ENCODE measurements at places on chromosomes 7 and 10.

DNA sequence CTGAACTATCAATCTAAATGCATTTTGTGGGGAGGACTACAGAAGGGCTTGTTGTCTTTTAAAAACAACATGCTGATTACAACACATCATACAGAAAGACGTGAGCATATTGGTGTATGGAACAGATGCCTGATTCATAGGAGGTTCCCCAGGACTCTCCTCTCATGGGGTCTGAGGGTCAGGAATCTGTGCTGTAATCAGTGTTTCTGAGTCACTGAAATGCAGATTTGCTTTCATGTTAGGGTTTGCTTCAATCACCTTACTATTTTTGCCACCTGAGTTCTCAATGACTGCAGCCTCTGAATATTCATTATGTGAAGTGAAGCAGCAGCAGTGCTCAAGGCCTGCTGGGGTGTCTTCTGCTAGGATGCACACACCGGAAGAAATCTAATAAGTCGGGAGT, 550 bp upstream of the ANK3 start:
- DNase-seq, result no peak

- DNase-seq, result no peak
Observed at GRCh38 chr10:43980715-43981114, 332.0 kb upstream of the ZNF32 start.

- DNase-seq, result no peak
Observed at GRCh38 chr7:100675105-100675451, 1.5 kb downstream of the GNB2 start.

- DNase-seq, result no peak
Observed at GRCh38 chr7:23106057-23106822, 655 bp downstream of the KLHL7 start.

GRCh38 chr10:65861249-65861648, 1064.6 kb upstream of the LRRTM3 start:
- DNase-seq, result no peak

- DNase-seq, result peak; percentile 35
Observed at GRCh38 chr7:90594751-90595317, 1.3 kb upstream of the CDK14 start.

DNA sequence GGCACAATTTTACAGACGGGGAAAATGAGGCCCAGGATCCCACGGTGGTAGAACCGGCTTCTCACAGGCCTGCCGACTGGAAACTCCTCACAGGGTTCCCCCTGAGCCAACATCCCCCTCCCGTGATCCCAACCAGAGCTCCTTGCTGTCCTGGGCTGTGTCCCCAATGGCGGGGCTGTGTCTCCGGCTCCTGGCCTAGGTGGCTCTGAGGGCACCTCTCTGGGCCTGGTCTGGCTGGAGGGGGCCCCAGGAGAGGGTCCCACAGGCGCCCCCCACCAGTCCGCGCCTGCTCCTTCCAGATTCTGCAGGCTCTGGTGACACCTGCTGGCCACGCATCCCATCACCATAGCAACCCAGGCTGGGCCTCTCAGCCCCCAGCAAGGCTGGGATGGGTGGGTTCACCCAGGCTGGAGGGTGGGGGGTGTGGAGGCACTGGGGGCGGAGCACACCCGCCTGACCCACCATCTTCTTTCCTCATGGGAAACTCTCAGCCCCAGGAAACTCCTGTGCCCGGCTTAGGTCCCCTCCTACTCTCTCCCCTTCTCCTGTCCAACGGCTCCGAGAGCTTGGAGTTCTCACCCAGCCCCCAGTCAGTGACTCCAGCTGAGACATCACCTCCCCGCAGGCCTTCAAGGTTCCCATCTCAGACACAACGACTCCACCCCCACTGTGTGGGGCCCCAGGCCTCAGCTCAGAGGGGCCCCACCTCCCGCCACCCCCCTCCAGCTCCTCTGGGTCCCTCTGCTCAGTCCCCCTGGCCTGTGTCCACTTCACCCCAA, 27.1 kb upstream of the TNRC18 start:
- DNase-seq, result no peak

GRCh38 chr10:70683601-70683934, 11.3 kb downstream of the ADAMTS14 start:
- no peak for DNase-seq

DNA sequence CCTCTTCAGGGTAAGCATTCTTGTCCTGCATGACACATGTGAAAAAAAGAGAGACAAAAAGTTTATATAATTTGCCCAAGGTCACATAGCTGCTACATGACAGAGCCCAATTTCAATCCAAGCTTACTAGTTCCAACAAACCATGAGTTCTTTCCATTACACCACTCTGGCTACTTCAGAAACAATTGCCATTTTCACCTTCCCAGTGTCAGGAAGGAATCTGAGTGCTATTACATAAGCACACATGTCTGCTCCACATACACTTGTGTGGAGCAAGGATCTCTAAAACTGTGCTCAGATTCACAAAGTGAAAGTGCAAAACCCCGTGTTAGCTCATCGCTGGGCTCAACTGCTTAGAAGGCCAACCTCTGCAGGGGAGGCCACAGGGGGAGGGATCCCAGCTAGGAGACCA, 356.2 kb upstream of the NFE2L3 start:
- no peak for DNase-seq

DNA sequence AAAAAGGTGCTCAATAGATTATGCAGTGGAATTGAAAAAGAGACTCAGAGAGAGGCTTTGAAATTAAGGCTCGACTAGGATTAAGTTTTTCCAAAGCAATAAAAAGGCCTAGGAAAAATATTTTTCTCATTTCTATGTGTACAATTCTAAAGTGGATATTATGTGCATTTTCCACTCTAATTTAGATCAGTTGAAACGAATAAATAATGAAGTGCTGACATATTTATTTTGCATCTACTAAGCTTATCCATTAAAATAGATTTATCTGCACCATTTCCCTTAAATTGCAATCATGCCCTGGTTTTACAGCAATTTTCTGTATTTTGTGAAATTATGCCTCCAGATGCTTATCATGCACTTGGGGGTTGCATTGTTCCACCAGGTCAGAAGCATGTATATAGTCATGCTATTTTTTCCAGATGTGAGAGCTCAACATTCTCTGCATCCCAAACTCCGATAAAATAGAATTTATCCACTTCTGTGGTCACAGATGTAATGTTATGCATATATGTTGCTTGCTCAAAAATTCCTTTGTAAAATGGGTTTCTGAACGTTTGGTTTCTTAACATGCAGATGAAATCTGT, 18.3 kb downstream of the FIGNL1 start:
- DNase-seq, result no peak

DNA sequence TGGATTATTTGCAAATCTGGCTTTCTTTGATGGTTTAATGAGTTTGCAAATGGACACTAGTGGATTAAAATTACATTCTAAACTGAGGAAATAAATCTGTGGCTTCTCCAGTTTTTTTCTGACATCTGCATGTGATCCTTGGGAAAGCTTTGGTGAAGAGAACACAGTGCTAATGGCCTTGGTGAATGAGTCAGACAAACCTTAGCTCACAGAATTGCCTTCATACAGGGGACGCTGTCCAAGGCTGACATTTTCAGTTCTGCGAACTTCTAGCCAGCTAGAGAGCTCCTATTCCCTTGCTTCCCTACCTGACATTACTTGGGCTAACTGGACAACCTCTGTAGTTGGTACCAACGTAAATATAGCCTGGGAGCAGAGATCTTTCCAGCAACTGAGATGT, 21.2 kb downstream of the BMPER start:
- no peak for DNase-seq

GRCh38 chr10:119502209-119502608, 40.3 kb downstream of the RGS10 start:
- DNase-seq, result no peak

GRCh38 chr7:27689591-27690164, 27.0 kb upstream of the HIBADH start:
- DNase-seq, result no peak

GRCh38 chr7:93185303-93186027, 37.3 kb upstream of the SAMD9L start:
- DNase-seq, result no peak

GRCh38 chr7:47514818-47515217, 67.1 kb downstream of the TNS3 start:
- DNase-seq, result no peak

DNA sequence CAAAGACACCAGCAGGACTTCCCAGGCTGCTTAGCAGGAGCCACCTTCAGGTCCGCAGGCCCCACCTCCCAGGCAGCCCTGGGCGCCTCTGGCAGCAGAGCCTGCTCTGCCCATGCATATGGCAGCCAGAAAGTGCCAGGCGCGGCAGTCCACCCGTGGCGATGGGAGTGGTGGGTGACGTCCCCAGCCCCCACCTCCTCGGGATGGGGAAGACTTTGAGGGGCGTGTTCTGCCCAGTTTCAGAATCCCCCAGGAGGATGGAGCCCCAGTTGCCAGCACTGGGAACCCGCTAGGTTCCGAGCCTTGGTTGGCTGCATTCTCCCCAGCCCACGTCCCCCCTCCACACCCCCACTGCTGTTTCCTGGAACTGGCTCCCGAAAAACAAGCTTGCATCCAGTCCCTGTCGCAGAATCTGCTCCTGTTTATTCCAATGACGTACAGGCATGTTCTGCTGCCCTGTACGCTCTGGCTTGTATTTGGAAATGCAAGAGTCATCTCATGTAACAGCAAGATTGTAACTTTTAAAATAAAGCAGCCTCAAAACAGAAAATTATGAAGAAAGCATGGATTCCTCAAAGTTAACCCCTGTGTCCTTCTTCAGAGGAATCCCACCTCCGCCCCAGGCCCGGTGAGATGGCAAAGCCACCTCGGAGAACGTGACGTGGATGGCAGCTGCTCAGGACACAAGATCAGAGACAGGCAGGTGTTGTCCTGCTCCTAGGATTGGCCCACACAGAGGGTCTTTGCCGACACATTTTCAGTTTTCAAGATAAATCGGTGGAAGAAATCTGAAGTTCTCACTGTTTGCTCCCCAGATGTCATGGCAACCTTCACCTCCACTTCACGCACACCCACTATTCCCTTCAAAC, 87.8 kb upstream of the PPP2R2D start:
- DNase-seq, result no peak

DNA sequence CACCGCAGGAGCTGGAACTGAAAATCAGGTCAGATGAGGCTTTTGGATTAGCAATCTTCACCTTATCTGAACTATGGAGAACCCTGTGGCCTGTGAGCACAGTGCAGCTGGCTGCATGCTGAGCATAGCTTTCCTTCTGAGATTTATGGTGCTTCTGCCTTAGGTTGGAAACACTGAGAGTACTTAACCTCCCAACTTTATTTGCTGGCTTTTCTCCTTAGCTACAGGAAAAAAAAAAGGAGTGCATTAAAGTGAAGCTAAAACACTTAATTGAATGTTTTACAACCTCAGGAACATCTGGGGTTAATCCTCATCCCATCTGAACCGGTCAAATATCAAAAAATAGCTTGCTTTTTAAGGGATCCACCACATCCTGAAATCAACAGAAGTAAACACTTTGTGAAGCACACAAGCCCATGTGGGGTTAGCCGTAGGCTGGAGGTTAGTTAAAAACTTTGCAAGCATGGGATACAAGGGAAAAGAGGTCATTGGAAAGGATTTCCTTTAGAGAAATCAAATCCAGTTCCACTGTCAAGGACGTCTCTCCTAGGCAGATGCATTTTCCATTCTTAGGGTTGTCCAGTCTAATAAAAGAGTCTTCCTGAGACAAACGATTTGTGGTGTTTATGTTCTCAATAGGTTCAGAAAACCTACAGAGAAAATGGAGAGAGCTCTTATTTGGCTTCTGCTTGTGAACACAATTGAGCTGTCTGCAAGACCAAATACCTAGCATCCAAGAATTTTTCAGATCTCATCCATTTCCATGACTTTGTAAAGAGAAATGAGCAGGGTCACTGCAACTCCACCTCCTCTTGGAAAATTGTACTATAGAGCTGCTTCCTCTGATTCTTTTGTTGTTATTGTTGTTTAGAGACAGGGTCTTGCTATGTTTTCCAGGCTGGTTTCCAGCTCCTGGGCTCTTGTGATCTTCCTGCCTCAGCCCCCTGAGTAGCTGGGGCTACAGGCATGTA, 470.4 kb upstream of the IGFBP3 start:
- DNase-seq, result peak; percentile 5

- DNase-seq, result no peak
Observed at GRCh38 chr10:6504296-6504695, 75.8 kb downstream of the PRKCQ start.

GRCh38 chr7:131075406-131075805, 252.3 kb upstream of the MKLN1 start:
- DNase-seq, result no peak

DNA sequence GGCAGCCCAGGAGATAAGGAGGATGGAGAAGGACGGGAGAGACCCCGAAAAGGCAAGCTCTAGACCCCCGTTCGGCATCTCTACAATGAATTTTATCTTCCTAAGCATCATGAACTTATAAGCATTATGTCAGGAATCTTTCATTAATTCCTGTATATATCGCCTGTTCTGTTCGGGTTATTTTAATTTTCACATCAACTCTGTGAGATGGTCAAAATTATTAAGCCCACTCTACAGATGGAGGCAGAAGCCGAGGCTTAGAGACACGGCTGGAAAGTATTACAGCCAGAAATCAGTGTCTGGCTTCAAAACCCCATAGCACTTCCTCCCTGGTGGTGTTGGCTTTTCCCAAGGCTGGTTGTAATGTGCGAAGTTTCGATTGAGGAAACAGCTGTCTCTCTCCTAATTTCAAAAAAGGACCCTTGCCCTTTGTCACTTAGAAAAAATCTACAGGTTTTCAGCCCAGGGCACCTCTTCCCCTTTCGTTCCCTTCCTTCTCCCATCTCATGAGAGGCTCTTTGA, 1.5 kb upstream of the GRM8 start:
- no peak for DNase-seq

DNA sequence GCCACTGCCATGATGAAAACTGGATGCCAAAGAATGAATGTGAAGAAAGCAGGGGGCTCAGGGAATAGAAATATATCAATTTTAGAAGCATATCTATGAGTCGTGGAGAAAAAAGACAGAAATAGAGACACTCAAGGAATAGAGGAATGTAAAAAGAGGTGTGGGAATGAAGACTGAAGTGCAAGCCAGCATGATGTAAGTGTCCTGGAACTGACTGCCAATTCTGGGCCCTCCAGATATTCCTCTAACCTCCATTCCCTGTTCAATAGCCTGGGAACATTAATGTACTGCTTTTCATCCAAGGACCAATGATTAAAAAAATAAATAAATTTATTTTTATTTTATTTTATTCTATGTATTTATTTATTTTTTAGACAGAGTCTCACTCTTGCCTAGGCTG, 40.6 kb downstream of the NEBL start:
- no peak for DNase-seq
